RWPE2 (cell line): ENCODE measurements at places on chromosomes 7 and 10.

- DNase-seq: no peak
These were observed 363.1 kb downstream of the RPS24 start for GRCh38 chr10:78396754-78397153.

DNA sequence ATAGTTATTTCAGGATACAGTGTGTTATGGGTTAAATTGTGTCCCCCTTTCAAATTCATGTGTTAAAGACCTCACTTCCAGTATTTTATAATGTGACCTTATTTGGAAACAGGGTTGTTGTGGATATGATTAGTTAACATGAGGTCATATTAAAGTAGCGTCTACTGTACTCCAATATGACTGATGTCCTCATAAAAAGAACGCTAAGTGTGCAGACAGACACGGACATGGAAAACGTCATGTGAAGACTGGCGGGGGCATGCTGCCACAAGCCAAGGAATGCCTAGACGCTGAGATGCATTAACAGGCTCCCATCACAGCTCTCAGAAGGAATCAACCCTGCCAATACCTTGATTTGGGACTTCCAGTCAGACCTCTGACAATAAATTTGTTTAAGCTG lies 1.5 kb upstream of the WDR37 start:
- no peak for DNase-seq

GRCh38 chr10:127812041-127812440 lies 75.1 kb downstream of the FOXI2 start:
- DNase-seq: no peak

GRCh38 chr10:61900829-61901792 lies at the start of gene ARID5B:
TSS of gene ARID5B (plus strand) at chr10:61901699. CDS start at chr10:61901710, 11 bp downstream.
- DNase-seq: no peak

- no peak for DNase-seq
These were observed 4.2 kb upstream of the IKZF1 start for GRCh38 chr7:50300336-50300735.

GRCh38 chr7:37287131-37287855 lies 161.4 kb downstream of the ELMO1 start:
- no peak for DNase-seq

DNA sequence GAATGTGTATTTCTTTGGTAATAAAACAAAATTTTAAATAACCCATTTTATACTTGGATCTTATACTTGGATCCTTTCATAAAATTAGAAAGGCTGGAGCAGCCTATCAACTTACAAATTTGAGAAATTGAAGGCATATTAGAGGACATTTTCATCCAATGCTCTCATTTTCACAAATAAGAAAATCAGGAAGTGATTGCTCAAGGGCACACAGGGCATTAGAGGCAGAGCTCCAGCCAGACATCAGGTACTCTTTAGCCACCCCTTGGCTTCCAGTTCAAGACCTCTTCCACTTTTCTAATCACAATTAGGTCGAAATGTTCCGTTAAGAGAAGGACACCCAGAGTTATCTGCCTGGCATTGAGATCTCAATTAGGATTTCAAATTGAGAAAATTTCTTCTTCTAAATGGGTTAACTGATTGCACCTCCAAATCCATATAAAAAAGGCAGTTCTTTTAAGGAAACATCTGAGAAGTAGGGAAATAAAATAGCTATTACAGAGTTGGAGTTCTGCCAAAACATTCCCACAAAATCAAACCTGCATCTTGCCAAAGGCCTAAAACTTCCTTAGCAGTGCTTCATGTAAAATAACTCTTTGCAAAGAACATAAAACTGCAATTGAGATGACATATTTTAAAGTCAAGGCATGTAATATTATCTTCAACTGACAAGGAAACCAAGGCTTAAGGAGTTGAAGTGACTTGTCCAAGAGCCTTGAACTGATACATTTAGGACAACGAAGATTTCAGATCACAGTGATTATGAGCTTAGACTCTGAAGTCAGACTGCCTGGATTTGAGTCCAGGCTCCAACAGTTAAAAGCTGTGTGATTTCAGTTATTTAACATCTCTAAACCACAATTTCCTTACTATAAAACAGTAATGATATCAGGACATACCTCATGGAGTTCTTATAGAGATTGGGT lies 2.4 kb downstream of the ACTA2 start:
- no peak for DNase-seq

GRCh38 chr10:102504976-102505300 lies 1.2 kb downstream of the SUFU start:
- DNase-seq: no peak

DNA sequence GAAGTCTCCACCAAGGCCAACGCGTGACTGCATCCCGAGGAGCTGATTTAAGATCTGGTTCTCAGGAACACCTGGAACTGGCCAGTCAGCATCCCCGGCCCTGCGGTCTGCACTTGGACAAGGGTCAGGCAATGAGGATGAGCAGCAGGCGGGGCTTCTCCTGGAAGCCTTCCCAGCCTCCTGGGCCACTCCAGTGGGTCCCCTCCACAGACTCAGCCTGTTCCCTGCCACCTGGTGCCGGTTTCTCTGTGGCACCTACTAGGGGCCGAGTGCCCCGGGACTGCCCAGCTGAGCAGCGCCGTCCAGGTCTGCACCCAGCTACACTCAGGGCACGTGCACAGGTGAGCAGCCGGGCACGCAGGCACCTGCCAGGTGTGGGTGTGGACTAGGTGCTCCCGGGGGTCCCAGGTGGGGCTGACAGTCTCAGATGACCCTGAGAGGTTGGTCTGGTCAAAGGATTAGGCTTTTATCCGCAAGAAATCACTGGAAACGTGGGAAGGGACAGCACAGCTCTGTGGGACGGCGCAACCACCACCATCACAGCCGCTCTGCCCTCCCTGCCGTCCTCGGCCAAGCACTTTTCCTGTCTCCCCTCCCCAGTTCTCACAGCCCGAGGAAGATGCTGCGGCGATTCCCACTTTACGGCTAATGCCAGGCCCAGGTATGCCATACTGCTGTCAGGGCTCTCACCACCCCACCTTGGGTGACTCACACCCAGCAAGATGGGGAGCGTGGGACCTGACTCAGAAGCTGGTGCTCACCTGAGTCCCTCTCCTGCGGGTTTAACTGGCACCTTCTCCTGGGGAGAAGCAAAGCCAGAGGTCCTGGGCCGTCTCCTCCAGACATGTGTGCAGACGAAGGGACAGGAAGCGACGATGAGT lies 166.0 kb downstream of the RNF216 start:
- peak; percentile 75 for DNase-seq

GRCh38 chr7:75694638-75695399 lies 43.9 kb downstream of the HIP1 start:
- DNase-seq: no peak

- no peak for DNase-seq
These were observed 284.3 kb downstream of the SKAP2 start for GRCh38 chr7:26580064-26580591.

DNA sequence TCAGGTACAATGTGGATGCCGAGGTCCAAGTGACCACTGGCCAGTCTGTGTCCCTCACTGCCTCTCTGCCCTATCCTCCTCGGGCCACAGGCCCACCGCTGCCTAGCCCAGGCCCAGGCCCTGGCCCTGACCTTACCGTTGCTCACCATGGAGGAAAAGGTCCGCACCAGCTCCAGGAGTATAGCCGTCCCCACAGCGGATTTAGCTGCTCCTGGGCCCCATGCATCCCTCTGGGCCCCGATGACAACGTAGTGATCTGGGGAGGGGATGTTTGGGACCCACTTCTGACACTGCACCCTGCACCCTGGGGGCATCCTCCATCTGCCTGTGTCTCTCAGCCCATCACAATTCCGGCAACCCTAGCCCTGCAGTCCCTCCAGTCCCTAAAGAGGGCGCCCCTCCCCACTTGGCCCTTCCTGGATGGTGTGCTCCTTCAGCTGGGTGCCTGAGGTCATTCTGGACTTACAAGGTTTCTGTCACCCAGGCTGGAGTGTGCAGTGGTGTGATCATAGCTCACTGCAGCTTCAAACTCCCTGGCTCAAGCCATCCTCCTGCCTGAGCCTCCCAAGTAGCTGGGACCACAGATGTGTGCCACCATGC lies 12.1 kb downstream of the TFR2 start:
- no peak for DNase-seq

DNA sequence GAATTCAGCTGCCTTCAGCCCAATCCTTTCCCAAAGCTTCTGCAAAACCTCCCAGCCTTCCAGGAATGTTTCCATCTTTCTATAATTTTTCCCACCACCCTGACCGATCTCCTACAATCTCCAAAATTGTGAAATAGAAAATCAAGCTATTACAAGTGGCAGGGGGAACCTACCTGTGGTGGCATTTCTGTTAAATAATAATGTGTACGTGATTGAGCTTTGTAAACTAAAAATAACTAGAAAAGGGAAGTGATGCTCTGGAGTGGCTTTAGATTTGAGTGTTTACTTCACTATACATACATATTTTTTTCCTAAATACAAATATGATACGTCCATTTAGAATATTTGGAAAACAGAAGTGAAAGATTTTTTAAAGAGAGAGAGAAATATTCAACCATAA lies 593.6 kb downstream of the GRM8 start:
- DNase-seq: no peak

- no peak for DNase-seq
These were observed 7.3 kb downstream of the PLXNA4 start for GRCh38 chr7:132568962-132569361.

GRCh38 chr7:44738051-44738723 lies 10.5 kb upstream of the ZMIZ2 start:
- DNase-seq: no peak

DNA sequence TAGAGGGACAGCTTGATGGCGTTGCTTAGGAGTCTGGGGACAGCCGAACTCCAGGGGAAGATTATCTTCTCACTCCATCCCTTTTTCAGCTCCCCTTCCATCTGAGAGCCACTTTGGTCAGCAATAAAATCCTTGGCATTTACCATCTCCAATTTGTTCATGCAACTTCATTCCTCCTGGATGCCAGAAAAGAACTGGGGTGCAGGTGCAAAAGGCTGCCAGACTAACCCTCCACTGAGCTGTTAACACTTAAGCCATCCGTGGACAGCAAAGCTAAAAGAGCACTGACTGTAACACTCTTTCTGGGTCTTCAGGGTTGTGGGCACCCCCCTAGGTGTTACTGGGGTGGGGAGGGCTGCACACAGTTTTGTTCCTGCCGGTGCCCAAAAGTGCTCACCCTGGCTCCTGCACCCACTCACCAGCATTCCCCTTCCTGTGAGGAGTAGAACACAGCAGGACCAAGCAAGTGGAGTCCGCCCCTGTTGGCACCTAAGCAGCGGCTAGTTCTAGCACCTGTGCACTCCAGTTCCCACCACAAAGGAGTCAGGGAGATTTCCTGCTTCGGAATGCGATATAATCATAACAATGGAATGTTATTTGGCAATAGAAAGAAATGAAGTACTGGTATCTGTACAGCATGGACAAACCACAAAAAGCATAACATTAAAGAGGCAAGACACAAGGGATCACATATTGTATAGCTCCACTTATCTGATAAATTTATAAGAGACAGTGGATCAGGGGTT lies 95.1 kb downstream of the NPY start:
- DNase-seq: peak; percentile 85

DNA sequence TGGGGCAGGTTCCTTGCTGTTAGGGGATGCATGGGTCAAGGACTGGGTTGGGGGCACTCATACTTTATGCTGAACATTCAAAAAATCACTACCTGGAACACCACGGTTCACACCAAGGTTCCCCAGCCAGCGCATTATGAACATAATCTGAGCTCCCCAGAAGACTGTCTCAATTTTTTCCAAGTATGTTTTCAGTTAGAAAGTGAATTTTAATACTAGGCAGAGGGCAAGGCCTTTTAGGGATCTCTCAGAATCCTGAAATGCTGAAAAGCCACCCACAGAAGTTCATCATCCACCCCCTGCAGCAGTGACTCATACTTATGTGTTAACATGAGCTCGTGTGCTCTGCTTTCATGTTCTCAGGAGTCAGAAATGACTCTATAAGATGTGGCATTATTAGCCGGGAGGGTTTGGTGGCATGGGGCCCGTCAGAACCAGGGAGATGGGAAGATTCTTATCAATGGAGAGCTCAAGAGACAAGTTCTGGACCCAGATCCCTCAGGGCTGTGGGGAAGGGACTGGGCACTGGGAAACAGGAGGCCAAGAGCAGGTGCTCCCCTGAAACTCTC lies 185.2 kb upstream of the ITGB1 start:
- no peak for DNase-seq

DNA sequence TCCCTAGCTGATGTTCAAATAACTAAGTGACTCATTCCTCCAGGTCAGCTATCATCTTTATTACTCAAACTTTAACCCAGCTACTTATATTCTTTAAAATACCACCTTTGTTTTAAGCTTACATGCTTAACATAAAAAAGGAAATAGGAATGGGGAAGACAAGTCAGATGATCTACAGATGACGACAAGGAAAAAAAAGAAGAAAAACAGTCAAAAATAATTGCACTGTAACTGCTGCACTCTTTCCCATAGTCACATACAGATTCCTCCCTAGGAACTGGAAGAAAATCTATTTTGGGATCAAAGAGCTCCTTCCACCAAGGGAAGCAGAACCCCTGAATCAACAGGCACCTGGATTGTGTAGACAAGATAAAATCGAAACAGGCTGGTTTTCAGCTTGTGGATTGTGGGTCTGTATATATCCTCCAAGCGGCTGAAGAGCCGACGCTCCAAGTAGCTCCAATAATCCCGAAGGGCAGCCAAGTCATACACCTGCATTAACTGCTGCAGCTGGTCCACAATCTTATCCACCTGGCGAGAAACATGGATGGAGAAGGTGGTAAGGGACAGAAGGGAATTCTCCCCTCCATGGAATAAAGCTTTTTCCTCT lies 2.0 kb downstream of the WDR91 start:
- no peak for DNase-seq

- no peak for DNase-seq
These were observed 271.0 kb upstream of the PODXL start for GRCh38 chr7:131827421-131827820.

GRCh38 chr10:33674986-33675599 lies 340.6 kb upstream of the NRP1 start:
- no peak for DNase-seq

GRCh38 chr7:35386816-35387706 lies 133.2 kb upstream of the TBX20 start:
- no peak for DNase-seq

- no peak for DNase-seq
These were observed 213.8 kb downstream of the ZMYND11 start for GRCh38 chr10:349081-349480.

GRCh38 chr7:50718876-50719275 lies 63.8 kb downstream of the GRB10 start:
- DNase-seq: no peak

DNA sequence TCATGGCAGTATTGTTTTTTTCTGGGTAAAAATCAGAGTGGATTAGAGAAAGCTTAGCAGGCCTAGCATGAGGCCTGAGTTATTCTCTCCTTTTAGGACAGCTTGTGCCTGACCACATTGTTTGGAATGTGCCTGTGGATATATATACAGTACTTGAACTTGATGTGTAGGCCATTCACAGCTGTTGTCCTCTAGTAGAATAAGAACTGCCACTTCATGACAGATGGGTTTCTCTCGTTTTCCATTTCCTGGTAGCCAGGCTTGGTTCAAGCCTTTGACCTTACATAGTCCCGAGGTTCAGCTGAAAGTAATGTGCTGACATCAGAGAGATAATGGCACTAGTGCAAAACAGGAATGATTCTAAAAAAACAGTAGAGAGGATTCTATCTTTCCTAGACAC lies 473.9 kb downstream of the AUTS2 start:
- no peak for DNase-seq
